ENCODE measurements at places on chromosomes 13 and 19.

- peak; percentile 85 for DNase-seq
These were observed 146.7 kb downstream of the SOX1 start for GRCh38 chr13:112213467-112214255.

- DNase-seq, result no peak
These were observed 1.3 kb upstream of the TEKTIP1 start for GRCh38 chr19:3537438-3538240.

DNA sequence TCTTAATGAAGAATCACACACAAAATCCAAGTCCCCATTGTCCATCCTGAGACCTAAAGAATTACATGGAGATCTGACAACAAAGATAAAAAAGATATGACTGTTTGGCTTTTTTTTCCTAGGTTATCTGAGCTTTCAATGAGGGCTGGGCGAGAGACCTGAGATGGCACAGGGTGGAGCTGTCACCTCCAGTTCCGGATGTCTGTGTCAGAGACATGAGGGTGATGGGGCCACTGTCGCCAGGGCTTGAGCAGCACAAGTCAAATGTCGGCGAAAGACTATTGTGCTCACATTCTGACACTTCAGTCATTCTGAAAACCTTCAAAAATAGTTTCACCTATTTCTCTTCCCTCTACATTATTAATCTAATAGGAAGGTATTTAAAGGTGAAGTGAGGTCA, 65.7 kb downstream of the SLC7A1 start:
- DNase-seq, result no peak

DNA sequence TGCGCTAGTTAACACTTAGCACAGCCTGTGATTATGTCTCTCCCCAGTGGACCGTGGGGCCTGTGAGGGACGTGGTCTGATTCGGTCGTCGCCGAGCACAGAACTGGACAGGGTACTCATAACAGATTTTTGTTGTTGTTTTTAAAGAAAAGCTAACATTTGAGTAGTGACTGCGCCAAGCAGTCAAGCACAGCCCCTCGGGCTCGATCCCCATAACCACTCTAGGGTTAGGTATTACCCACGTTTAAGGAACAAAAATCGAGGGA, 805 bp upstream of the PTOV1 start:
- DNase-seq, result no peak

- no peak for DNase-seq
These were observed 2.7 kb upstream of the PLA2G4C start for GRCh38 chr19:48113190-48113917.

GRCh38 chr19:2372076-2372612, 12.1 kb downstream of the TMPRSS9 start:
- no peak for DNase-seq

GRCh38 chr13:60494296-60494695, 97.3 kb downstream of the TDRD3 start:
- DNase-seq, result no peak

- no peak for DNase-seq
These were observed 336.5 kb downstream of the FOXO1 start for GRCh38 chr13:40329781-40330485.

DNA sequence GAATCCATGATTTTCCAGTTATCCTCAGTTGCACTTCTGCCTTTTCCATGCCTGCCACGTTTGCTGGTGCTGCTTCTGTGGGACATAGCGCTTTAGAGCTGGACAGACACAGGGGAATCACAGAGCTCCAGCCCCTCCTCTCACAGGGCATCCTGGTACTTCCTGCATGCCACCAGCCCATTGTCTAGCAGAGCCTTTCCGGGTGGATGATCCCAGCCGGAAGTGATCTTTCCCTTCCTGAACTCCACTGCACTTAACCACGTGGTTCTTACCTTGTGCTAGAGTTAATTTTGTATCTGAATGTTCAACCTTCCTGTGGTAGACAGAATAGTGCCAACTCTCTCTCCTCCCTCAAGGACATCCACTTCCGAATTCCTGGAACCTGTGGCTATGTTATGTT, 12.6 kb upstream of the OLFM4 start:
- no peak for DNase-seq

DNA sequence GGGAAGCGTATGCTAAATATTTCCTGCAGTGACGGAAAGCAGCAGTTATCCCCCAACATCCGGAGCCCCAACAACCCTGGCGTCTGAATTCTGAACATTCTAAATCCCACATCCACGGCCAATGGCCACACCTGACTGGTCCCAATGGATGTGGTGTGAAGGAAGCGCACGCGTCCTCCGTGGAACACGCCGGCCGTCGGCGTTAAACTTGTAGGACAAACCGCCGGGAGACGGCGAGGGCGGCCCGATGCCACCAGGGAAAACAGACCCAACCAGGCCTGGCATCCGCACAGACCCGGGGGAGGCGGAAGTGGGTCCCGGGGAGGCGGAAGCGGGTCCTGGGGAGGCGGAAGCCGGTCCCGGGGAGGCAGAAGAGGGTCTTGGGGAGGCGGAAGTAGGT, 3.2 kb downstream of the SHC2 start:
- no peak for DNase-seq

DNA sequence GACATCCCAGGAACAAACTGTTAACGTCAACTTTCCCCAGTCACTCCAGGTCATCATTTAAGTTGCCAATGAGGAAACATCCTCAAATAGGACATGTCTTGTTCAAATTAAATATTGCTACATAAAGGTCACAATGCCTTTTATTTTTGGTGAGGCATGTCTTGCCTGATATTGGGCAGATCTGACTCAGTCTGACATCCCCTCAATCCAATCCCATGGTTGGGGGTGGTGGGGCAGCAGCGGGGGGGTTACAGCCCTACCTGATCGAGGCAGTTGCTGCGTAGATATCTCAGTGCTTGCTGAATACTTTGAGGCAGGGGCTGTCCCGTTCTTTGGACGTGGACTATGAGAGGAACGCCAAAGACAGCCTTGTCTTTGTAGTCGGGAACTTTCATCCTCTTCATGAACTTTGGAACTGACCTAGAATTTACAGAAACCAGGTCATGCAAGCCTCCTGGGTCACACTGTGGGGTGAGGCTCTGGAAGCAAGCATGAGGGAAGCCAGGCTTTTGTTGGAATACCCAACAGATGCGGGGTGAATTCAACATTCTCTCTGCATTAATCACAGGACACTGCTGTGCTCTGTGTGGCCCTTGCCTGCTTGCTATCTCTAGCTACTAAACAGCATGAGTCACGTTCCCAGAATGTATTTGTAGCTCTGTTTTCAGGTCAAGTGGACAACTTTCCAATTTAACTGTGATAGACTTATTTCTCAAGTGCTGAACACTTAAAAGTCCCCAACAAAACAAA, 109.8 kb downstream of the KL start:
- DNase-seq, result no peak
